ENCODE measurements at places on chromosomes 13 and 19.

DNA sequence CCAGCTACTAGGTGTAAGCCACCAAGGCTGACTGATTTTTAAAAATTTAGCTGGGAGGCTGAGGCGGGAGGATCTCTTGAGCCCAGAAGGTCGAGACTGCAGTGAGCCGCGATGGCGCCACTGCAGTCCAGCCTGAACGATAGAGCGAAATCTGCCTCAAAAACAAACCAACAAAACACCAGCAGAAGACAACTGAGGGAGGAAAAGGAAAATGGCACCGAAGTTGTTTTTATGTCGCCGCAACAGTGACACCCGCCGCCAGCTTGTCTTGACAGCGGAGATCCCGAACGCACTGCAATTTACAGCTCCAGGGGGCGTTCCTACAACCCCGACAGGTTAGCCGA, 298 bp upstream of the FAM98C start:
- DNase-seq, result no peak

GRCh38 chr19:54576411-54576976, 2.9 kb downstream of the LILRA2 start:
- no peak for DNase-seq

GRCh38 chr19:29404951-29405727, 120.7 kb upstream of the VSTM2B start:
- DNase-seq, result peak; percentile 60

DNA sequence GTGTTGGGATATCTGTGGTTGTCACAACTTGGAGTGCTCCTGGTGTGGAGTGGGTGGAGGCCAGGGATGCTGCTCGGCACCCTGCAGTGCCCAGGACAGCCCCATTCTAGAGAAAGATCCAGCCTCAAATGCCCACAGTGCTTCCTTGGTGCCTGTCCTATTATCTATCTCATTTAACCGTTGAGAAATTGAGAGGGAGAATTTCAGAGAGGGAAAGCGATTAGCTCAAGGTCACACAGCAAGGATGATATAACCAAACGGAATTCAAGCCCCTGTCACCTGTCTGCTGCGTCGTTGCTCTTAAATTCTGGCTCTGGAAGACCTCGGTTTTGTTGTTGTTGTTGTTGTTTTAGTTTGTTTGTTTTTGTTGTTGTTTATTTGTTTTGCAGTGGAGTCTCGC, 13.5 kb downstream of the ANKRD24 start:
- DNase-seq, result no peak

GRCh38 chr13:91894316-91894715, 495.9 kb downstream of the GPC5 start:
- no peak for DNase-seq

DNA sequence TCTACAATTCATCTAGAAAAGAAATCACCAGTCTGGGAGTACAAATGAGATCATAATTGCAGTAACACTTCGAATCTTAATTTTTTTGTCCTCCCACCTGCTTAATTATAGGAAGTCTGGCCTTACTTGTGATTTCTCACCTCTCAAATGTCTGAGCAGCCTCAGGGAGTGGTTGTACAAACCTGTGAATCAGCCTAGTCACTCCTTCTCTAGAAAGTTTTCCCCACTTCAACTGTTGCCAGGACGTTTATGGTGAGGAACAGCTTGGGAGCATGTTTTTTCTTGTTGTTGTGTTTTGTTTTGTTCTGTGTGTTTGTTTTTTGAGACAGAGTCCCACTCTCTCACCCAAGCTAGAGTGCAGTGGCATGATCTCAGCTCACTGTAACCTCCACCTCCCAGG, 50.3 kb upstream of the CLDN10 start:
- no peak for DNase-seq

GRCh38 chr13:67464154-67464553, 234.0 kb upstream of the PCDH9 start:
- DNase-seq, result no peak

GRCh38 chr19:17339088-17339741, 1.9 kb downstream of the GTPBP3 start:
- no peak for DNase-seq

DNA sequence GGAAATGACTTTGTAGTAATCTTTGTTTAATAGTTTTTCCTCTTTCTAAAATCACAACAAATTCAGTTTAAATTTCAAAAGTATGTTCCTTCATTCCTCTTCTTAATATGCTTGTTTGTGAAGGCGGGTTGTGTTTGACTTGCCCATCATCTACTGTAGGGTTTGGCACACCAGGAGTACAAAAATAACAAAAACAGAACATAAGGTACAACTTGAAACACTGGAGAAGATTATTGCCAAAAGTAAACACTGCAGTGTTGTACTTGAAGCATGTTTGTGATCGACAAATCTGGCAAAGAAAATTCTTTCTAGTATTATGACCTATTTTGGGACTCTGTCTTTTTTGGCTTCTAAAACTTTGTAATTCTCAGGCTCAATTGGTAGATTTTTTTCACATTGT, 518.6 kb downstream of the SLITRK5 start:
- peak; percentile 8 for DNase-seq

DNA sequence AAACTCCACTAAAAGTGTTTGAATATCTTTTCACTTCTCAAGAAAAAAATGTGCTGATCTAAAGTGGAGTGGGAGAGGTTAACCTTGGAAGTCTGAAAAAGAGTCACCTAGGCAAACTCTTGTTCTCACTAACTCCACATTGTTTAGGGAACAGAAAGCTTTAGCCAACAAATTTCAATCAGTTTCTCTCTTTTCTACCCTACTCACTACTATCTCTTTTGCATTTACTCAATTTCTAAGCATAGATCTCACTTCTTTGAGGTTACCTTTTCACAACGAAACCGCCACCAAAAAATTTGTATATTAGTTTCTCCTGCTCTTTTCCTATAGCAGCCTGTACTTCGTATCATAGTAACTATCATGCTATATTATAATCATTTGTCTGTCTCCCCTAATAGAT, 6.3 kb downstream of the NHLRC3 start:
- no peak for DNase-seq

- DNase-seq, result peak; percentile 84
Measured at GRCh38 chr13:45102136-45102507, 18.2 kb upstream of the GTF2F2 start.

- no peak for DNase-seq
Measured at GRCh38 chr13:101425623-101426022, 9.3 kb upstream of the NALCN start.

DNA sequence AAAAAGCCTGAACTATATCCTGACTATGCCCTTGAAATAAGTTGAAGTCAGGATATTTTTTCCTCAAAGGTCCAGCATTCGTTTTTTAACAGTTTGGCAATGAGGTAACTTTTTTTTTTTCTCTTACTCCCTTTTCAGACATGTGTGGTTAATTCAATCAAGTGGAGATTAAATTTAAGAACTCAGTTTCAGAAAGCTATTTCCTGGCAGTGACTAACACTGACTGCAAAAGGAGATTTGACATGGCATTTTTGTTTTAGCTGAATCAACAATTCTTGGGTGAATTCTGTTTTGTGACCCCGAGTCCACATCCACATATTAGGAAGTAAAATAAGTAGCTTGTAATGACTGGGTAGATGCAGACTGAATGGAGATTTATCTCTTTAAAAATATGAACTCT, 716.4 kb downstream of the PCDH9 start:
- DNase-seq, result no peak

- DNase-seq, result no peak
Measured at GRCh38 chr13:40333226-40333625, 333.2 kb downstream of the FOXO1 start.

DNA sequence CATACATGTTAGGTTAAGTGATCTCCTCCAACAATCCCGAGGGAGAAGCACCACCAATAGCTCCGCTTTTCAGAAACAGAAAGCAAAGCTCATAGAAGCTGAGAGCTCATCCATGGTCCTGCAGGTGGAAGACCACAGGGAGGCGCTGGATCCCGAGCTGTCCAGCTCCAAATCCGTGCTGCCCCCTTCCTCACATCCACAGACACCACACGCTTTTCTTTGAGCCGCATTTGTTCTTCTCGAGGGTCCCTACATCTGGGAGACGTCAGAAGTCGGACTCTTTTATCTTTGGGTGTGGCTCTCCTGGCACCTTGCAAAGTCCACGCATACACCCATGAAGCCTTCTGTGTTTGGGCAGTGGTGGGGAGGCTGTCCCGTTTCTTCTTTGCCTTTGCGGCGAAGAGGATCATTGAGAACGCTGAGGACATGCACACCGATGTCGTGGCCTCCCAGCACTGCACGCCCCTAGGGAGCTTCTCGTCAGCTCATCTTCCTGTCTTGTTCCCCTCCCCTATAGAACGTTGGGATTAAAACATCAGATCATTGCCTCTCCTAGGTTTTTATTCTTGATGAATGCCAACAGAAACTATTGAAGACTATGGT, 184.8 kb downstream of the TEX29 start:
- DNase-seq, result no peak

DNA sequence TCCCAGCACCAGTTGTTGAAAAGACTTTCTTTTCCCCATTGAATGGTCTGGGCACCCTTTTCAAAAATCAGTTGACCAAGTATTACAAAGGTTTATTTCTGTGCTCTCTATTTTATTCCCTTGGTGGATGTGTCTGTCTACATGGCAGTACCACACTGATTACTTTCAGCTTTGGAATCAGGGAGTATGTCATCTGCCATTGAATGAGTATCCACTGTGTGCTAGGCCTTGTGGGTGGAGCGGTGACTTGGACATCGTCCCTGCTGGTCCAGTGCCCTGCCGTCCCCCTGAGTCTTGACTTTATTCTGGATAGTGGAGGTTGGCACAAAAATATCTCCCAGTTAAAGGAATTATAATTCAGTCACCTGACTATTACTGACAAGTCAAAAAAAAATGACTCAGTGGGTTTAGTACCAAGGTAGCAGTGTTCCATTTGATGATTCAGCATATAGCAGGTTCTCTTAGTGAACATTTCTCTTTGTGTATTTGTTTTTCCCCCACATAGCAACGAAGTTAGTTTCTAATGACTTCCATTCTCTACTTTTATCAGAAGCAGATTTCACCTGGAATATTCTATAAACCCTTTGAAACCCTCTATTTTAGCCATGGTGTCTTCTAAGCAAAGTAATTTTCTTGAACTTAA, 3.9 kb downstream of the UPF3A start:
- no peak for DNase-seq

- no peak for DNase-seq
Measured at GRCh38 chr13:35014606-35015213, 72.6 kb downstream of the NBEA start.

- DNase-seq, result no peak
Measured at GRCh38 chr13:19632915-19633478, 462 bp upstream of the MPHOSPH8 start.

DNA sequence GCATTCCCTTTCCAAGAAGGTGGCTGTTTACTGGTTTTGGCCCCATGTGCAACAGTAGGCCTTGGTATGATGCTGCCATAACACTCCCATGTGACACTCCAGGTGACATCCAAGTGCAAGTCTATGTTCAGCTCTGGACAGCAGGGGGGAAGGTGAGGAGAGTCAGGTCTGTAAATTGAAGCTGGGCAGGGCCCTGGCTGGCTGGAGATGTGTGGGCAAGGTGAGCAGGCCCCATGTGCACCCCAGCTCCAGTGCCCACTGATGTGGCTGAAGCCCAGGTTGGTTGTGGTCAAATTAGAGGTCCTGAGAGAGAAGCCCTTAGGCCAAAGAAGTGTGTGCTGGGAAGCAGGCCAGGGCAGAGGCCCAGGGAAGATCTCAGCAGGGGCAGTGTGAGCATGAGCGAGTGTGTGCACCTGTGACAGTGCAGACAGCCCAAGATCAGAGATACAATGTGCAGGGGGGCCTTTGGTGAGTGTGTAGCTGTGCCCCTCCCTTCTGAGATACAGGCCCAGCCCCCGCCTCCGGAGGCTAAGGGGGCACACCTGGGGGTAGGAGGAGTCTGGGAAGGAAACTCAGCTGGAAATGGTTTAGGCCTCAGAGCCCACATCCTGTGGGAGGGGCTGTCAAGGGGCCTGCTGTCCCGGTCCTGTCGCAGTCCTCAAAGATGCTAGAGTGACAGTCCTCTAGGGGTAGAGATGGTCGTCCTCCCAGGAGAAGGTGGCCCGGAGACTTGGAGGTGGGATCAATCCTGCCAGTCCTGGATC, 18.6 kb downstream of the DEDD2 start:
- DNase-seq, result no peak

DNA sequence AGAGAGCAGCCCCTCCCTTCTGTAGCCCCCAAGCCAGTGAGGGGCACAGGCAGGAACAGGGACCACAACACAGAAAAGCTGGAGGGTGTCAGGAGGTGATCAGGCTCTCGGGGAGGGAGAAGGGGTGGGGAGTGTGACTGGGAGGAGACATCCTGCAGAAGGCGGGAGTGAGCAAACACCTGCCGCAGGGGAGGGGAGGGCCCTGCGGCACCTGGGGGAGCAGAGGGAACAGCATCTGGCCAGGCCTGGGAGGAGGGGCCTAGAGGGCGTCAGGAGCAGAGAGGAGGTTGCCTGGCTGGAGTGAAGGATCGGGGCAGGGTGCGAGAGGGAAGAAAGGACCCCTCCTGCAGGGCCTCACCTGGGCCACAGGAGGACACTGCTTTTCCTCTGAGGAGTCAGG, 4.2 kb downstream of the KLK3 start:
- no peak for DNase-seq

GRCh38 chr19:47653856-47654255, 44.9 kb downstream of the BICRA start:
- DNase-seq, result no peak

- no peak for DNase-seq
Measured at GRCh38 chr13:30968846-30969245, 36.4 kb downstream of the TEX26 start.

DNA sequence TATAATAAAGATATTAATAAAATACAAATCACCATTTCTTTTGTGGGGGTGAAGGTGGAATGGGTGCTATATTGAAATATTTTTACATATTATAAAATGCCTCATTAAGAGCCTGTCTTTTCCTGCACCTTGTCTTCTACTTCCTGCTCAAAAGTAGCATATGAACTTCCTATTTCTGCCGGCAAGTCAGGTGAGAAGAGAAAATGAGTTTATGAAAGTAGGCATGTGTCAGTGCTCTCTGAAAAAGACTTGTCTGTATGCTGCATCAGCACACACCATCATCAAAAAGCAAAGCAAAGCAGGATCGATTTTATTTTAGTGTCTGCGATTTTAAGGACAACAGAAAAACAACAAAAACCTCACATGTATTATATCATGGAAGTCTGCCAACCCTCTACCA, 114.2 kb downstream of the RAP2A start:
- no peak for DNase-seq

DNA sequence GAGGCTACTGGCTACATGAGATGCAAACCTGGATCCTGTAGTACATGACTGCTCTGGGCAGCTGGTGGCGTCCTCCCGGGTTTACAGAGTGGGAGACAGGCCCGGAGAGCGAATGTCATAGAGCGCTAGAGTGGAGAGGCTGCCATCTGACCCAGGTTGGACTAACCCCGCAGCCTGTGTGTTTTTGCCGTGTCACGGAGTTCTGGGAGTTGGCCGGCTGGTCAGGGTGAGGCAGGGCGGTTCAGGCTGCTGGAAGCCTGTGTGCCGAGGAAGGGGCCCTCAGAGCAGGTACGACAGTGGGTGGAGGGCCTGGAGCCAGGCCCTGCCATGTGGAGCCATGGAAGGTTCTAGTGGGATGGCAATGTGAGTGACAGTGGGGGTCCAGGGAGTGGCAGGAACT, 12.5 kb downstream of the CRTC1 start:
- no peak for DNase-seq

- DNase-seq, result peak; percentile 32
Measured at GRCh38 chr19:55258476-55258827, 365 bp downstream of the PPP6R1 start.

GRCh38 chr19:28196961-28197360, 1016.0 kb downstream of the UQCRFS1 start:
- DNase-seq, result no peak

- no peak for DNase-seq
Measured at GRCh38 chr13:40231751-40232150, 434.7 kb downstream of the FOXO1 start.

Data from Ammon's horn (tissue), 1 donor.